ENCODE measurements at places on chromosomes 3 and 15. TPM values are rescaled to one million over a fixed set of nuclear protein-coding genes. Genes with fewer than 3 reads are reported as not detected.

GRCh38 chr3:13017361-13018042 lies 55.7 kb downstream of the IQSEC1 start:
- DNase-seq = no peak

- no peak for DNase-seq
These were observed 287.1 kb downstream of the NAALADL2 start for GRCh38 chr3:175146258-175146657.

Gene MOBP
- total RNA-seq = not detected

DNA sequence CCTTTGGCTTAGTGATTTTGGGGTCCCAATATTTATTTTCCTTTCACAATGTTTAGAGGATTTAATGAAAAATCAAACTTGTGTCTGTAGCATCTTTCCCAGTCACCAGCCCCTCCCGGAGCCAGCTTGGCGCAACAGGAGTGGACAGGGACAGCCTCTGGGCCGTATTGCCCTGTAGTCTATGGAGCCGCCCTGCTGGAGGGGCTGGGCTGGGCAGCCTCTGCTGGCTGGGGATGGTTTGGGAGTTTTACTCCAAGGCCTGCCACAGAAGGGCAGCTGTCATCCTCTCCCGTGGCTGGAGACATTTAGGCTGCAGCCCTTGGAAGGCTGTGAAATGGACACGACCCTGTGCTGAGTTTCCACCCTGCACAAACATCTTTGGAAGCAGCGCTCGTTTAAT lies 89.4 kb upstream of the RGMA start:
- DNase-seq = no peak

DNA sequence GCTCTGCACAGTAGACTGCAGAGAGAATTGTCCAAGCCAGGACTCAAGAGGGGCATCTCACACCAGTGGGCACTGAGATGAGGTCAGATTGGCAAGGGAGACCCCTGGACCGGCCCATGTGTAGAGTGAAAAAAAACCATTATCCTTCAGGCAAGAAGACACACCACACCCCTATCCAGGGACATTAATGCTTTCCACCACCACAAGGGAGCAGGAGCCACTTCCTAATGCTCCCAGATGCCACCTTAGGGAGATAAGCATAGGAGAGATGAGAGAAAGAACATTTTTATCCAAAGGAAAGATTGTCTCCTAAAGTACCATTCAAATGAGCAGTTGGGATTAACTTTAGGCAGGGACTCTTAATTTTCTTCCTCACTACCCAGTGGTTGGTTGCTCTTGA lies 109.6 kb upstream of the PTX3 start:
- no peak for DNase-seq

GRCh38 chr3:61666615-61667330 lies 105.4 kb downstream of the PTPRG start:
- no peak for DNase-seq

Gene PCSK6
- 13.8 TPM for total RNA-seq

- DNase-seq = no peak
These were observed 7.2 kb upstream of the SEC22A start for GRCh38 chr3:123194552-123194951.

GRCh38 chr3:44013967-44014366 lies 227.7 kb upstream of the TOPAZ1 start:
- no peak for DNase-seq

GRCh38 chr3:29083676-29084075 lies 197.2 kb upstream of the RBMS3 start:
- no peak for DNase-seq

- no peak for DNase-seq
These were observed 276.9 kb upstream of the IL12A start for GRCh38 chr3:159711560-159712333.

Gene TMEM89
- total RNA-seq = not detected

DNA sequence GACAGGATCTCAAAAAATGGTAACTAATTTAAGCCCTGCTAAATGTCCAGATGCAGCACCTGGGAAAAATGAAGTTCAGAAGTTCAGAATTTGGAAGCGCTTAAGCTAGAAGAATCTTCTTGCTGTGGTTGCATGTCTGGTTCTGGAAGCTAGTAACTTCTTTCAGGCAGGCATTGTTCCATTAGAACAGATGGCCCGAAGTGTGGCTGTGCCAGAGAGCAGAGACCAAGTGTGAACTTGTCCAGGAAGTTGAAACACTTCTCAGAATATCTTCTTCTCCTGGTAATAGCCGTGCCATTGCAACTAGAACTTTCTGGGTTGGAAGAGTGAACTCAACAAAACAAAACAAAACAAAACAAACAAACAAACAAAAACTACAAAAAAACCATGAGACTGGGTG lies 80.0 kb downstream of the MITF start:
- DNase-seq = no peak

DNA sequence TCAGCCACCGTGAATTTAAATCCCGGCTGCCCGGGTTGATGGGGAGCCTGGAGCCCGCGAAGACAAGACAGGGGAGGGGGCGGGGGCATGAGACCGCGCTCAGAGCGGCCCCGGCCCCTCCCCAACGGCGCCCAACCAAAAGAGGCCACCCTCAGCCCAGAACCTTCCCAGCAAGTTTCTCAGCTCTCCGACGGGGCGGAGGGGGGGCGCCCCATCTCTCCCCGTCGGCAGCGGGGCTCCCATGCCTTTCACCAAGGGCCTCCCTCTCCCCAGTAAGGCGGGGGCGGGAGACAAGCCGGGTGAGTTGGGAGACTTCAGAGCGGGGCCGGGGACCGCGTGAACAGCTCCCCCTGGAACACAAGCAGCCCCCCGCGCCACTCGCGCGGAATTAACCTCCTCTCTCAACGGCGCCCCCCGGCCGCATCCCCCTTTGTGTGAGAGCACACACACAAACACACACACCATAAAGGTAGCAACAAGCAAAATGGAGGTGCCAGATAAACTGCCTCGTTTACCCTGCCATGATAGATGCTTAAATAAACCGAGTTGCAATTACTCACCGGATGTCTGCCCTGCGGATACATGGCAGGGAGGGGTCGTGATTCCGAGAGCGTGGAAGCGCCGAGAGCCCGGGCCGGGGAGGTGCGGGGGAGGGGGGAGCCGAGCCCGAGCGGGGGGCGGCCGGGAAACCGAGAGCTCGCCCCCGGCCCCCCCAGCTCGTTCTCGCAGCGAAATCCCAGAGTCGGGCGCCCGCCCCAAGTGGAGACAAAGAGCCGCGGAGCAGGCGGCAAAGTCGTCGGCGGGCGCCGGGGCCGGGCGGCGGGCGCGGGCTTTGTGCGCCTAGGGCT lies 1.3 kb downstream of the TLE3 start:
- no peak for DNase-seq

- DNase-seq = no peak
These were observed 13.9 kb downstream of the COPG1 start for GRCh38 chr3:129263161-129263910.

Gene SETD2
- 33.0 TPM for total RNA-seq

- no peak for DNase-seq
These were observed 118.9 kb upstream of the MBNL1 start for GRCh38 chr3:152149832-152150231.

- DNase-seq = no peak
These were observed 234.6 kb upstream of the BCHE start for GRCh38 chr3:166071831-166072230.

Gene ULK3
- total RNA-seq = 66.6 TPM

Gene HPS3
- 7.9 TPM for total RNA-seq

Gene FRMD5
- total RNA-seq = not detected

All from esophagus squamous epithelium (tissue), 5 donors.